ENCODE measurements at places on chromosomes 3 and 15.
A peak's percentile ranks its signal among the peaks of the same experiment; 100 is the strongest.

DNA sequence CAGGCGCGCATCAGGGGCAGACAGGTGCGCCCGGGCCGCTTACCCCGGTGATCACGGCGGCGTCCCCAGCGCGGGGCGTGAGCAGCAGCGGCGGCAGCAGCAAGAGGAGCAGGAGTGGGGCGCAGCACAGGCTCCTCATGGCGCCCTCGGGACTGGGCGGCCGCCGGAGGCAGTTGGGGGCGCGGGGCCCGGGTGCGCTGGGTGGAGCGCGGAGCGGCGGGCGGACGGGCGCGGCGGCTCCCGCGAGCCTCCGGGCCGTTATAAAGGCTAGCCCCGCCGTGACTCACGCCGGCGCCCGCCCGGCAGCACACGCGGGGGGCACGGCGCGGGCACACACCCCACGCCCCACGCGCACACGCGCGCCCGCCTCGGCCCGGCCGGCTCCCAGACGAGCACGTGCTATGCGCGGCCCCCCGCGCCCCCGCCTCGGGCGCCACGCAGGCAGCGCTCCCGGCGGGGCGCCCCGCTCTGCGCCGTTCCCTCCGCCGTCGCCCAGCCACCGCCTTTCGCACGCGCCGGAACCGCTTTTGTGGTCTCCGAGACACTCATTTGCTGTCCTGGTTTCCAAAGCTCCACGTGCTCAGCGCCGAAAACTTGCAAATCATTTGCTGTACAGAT, at the start of gene PROK2:
Gene PROK2, minus strand, starts transcription at position 235 of the 618 bp plus-strand sequence. Its CDS starts 96 bp downstream, at position 139.
- no peak for DNase-seq

GRCh38 chr3:13564751-13565560, 16.0 kb downstream of the FBLN2 start:
- no peak for DNase-seq

- no peak for DNase-seq
Observed at GRCh38 chr3:101243285-101244211, 76.8 kb downstream of the IMPG2 start.

GRCh38 chr15:38112406-38112805, 140.2 kb upstream of the SPRED1 start:
- no peak for DNase-seq

DNA sequence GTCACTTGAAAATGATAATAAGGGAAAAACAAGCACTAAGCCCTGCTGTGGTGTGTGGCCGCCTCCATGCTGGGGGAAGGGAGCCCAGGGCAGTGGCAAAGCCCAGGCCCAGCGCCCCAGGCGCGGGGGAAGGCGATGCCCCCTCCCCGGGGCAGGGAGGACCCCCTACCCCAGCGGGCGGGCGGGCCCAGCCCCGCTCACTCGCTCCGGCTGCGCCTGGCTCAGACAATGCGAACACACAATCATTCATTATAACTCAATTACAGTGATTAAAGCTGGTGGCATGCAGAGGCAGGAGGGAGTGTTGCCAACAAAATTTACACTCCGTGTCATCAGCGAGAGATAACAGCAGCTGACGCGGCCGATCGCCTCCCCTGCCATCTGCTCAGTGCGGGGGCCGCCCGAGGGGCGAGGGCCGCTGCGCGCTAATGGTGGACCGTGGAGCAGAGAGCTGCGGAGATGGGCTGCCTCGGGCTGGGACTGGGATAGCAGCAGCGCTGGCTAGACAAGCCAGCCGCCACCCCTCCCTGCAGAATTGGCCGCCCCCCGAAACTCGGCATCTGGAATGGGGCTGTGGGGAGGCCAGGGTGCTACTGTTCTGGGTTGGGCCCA, 64.1 kb downstream of the TLE3 start:
- peak; percentile 63 for DNase-seq

- no peak for DNase-seq
Observed at GRCh38 chr3:71166339-71167240, 416.9 kb downstream of the FOXP1 start.

All from NCI-H524 treated with DMSO at 0.1 percent for 48 hours (cell line).